ENCODE measurements at places on chromosomes 16 and 17.

GRCh38 chr17:57260325-57261083, 4.2 kb downstream of the MSI2 start:
- ATAC-seq: no peak

- peak; percentile 75 for ATAC-seq
Measured at GRCh38 chr16:66563574-66564334, 2.5 kb upstream of the CMTM1 start.

GRCh38 chr16:88130681-88131080, 179.4 kb downstream of the BANP start:
- no peak for ATAC-seq

- no peak for ATAC-seq
Measured at GRCh38 chr16:62568926-62569325, 532.7 kb upstream of the CDH8 start.

DNA sequence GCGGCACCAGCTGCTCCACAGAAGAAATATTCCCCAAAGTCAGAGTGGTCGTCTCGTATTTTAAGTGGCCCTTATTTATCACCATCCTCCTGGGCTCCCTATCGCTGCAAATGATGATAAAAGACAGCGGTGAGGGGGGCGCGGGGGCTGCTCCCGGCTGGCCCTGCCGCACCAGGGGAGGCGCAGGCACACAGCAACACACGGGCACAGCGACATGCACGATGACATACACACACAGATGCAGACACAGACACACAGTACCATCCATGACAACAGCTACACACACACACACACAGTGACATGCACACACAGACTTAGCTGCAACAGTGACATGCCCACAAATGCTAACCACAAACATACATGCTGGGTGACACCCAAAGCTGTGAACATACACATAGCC, 52.5 kb downstream of the MRM1 start:
- ATAC-seq: no peak

GRCh38 chr17:55582897-55583296, 71.6 kb upstream of the SMIM36 start:
- ATAC-seq: no peak

DNA sequence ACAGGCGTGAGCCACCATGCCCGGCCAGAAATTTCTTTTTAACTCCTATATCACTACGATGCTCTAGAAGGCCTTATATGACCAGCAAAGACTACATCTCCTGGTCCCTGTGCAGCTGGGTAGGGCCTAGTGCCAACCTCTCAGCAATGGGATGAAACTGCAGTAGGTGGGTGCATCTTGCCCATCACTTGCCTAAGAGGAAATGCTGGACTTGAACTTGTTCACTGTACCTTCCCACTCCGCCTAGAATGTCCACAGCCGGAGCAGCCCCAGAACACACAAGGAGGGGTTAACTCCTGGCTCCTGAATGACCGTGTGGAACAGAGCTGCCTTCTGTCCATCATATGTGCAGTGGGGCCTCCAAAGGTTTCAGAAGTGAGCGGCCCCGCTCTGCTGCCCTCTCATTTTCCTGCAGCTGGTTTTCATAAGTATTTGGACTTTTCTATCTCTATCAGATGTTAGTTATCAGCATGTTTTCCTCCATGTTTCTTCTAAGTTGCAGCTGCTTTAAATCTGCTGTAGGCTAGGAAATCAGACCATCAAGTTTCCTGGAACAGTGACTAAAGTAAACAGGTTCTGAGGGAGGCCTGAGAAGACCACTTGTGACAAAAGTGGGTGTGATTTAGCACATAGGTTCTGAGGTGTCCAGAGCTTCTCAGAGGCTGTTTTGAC, 52.5 kb downstream of the WSB1 start:
- ATAC-seq: no peak

DNA sequence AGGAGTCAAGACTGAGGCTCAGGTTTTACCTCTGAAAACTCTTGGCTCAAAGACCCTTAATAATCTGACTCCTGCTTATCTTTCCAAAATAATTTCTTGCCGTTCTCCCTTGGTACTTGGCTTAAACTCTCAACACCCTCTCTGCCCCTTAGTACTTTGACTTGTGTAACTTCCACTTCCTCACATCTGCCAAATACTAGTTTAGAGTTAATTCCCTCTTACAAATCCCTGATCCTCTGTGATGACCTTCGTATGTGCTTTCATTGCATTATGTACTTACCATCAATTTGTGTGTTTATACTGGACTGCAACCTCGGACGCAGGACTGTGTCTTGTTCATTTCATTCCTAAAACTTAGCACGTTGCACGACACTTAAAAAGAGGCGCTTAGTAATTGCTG, 35.2 kb downstream of the ZNF207 start:
- no peak for ATAC-seq

DNA sequence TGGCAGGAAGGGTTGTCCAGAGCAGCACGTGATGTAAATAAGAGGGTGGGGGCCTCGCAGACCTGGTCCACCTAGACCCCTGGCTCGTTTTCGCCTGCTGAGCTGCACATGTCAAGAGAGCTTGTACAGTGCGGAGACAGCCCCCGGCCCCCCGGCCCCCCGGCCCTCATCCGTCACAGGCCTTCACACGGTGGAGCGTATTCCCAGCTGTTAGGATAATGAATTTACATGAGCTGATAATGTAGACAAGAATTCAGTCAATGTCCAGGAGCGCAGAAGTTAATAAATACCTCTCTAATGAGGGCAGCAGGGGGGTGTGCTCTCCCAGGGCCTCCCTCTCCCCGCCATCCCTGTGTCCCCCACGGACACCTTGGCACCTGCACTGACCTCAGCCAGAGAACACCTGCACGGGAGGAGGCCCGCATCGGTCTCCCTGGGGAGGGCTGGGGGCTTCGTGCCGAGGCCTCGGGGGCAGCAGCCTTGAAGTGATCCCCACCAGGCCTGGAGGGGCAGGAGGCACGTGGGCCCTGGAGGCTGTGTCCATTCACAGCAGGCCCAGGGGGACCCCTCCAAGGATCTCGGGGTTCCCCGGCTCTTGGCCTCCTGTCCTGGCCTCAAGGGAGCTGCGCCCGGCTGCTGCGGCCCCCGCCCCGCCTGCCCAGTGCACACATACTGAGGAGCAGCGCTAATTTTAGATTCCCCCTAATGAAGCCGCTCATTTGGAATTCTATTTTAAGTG, 14.6 kb downstream of the GSE1 start:
- ATAC-seq: no peak

DNA sequence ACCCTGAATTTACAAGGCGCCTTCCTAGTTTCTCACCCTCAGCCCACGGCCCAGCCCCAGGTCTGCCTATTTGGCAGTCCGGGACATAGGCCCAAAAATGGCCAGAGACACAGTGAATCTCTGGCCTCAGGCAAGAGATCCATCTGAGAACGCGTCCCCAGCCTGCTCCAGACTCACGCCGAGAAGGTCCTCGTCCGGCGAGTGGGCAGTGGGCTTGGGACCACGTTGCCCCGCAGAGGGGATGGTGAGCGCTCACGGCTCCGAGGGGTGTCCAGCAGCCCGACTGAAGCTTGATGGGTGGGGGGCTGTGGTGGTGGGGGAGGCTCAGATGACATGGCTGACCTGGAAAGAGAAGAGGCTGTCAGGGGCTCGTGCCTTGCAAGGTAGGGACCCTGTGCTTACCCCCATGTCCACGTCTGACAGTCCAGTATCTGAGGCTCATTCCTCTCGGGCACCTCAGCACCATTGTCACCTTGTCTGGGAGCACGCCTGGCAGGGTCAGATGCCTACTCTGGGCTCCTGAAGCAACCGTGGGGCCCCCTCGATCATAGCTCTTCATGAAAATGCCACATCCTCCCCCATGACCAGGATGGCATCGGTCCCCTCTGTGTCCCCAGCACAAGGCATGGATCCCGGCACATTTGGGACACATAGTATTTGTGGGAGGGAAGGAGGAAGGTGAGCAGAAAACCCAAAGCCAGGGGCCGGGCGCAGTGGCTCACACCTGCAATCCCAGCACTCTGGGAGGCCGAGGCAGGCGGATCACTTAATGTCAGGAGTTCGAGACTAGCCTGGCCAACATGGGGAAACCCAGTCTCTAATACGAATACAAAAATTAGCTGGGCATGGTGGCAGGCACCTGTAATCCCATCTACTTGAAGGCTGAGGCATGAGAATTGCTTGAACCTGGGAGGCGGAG, 9.6 kb downstream of the CARHSP1 start:
- ATAC-seq: no peak

- ATAC-seq: no peak
Measured at GRCh38 chr17:48438516-48439061, 8.6 kb upstream of the SKAP1 start.

GRCh38 chr16:56360117-56361008, 65.0 kb downstream of the AMFR start:
- no peak for ATAC-seq

GRCh38 chr17:77729587-77729986, 228.9 kb upstream of the TNRC6C start:
- no peak for ATAC-seq

- peak; percentile 36 for ATAC-seq
Measured at GRCh38 chr16:84239141-84239769, 557 bp downstream of the KCNG4 start.

DNA sequence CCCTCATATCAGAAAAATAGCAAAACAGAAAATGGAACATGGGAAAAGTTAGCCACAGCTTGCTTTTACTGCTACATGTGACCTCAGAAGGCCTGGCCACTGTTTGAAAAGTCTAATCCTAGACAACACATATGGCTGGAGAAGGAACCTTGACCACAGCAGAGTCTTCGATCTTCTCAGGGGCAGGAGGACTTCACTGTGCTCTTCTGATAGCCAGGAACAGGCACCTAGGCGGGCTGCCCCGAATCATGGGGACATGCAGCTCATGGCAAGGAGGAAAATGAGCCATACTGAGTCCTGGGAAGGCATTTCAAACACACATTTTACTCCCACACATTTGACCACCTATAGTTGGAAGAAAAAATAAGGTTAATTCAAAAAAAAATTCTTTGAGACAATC, 31.1 kb upstream of the ADORA2B start:
- no peak for ATAC-seq

DNA sequence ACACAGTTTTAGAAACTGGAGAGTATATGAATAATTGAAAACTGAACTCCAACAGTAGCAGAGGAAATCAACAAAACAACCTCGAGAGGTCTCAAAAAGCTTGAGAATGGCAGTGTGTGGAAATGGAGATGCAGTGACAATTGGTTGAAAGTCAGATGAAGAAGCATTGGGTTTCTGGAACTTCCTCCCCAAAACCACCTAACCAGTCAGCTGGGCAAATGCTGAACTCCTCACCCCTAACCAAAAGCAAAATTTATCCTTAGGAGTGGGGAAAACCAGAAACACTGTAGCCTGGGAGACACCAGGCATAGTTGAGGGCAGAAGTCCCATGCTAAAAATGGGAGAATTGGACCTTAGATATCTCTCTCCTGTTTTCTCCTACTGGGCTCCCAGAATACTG, 109.9 kb downstream of the TANC2 start:
- no peak for ATAC-seq

GRCh38 chr17:48597528-48597777, 3.9 kb upstream of the HOXB5 start:
- ATAC-seq: no peak

- no peak for ATAC-seq
Measured at GRCh38 chr16:84360170-84360569, 8.2 kb upstream of the ATP2C2 start.

DNA sequence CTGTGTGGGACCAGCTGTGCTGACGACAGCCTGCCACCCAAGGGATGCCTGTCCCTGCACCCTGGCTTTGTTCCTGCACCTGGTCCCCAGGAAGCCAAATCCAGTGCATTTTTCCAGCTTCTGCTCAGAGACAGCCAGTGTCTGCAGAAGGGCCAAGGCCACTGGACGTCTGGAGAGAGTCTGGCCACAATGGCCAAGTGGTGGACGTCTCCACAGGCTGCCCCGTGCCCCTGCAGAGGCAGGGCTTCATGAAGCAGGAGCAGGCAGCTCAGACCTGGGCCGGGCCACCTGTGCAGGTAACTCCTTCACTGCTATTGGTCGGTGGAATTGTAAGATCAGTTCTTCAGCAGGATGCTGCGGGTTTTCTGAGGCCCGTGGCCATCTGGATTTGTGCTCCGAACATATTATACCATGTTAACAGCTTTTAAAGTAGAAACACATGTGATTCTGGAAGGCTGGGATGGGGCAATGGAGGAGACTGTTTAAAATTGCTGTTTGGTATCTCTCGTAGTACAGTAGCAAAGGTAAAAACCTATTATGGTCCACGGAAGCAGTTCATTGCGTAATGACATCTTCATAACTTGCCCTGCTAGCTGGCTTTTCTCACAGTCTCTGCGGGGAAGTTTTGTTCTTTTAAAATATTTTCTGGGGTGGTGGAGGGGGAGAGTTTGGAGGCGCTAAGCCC, 185.3 kb downstream of the CCDC182 start:
- peak; percentile 15 for ATAC-seq

GRCh38 chr17:81008140-81008539, 16.5 kb downstream of the CHMP6 start:
- no peak for ATAC-seq

DNA sequence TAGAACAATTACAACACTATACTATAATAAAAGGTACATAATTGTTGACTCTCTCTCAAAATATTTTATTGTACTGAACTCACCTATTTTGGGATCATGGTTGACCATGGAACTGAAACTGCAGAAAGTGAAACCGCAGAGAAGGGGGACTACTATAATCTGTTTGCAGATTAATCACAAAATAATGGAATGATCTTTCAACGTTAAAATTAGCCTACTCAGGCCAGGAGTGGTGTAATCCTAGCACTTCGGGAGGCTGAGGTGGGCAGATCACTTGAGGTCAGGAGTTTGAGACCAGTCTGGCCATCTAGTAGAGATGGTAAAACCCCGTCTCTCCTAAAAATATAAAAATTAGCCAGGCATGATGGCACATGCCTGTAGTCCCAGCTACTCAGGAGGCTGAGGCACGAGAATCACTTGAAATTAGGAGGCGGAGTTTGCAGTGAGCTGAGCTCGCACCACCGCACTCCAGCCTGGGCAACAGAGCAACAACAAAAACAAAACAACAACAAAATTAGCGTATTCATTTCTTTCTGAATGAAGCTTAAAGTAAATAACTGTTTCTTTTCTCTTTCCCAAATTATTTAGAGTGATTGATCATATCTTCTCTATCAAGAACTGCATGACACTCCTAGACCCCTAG, 45.6 kb downstream of the IKZF3 start:
- no peak for ATAC-seq

GRCh38 chr16:26457095-26457494, 609.6 kb upstream of the C16orf82 start:
- ATAC-seq: no peak

- no peak for ATAC-seq
Measured at GRCh38 chr17:16917671-16918394, 54.1 kb downstream of the TNFRSF13B start.

DNA sequence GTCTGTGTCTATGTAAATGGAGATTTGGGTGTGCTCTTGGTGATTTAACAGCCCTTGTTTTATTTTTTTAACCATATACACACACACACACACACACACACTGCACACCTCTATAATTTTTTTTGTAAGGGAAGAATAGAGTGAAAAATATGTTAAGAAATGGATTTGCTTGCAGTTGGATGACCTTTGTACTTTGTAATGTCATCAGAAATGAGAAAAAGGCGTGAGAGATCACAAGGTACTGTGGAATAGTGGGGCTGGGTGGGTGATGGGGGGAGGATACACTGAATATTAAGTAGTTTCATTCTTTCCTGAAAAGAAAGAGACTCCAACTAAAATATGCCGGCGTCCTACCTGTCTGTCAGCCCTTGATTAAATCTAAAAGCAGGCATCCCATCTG, 38.7 kb downstream of the SALL1 start:
- no peak for ATAC-seq
